Activated CD4-positive, alpha-beta T cell treated with anti-CD3 and anti-CD28 coated beads, Interleukin-2, amount 50 U/mL, for 1 hour (primary cell): ENCODE measurements at places on chromosomes 12 and 14.

DNA sequence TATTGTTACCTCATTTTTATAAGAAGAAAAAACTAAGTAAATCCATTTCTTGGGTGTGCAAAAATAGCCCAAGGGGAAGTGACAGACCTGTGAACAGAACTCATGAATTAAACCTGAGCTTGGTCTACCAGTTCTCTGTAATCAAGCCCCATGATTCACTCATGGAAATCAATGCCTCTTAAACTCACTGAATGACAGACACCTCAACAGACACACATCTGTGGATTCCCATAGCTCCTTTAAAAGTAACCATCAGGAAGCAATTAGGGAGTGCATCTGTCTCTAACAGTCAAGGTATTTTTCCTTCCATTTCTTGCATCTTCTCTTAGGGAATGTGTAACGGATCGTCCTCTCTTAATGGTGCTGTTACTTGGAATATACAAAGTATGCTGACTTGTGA lies 215.0 kb upstream of the EEA1 start:
- DNase-seq = no peak

GRCh38 chr12:124403273-124403672 lies 108.4 kb downstream of the RFLNA start:
- no peak for DNase-seq

- DNase-seq = no peak
These were observed 69.3 kb downstream of the SERPINA3 start for GRCh38 chr14:94681300-94682060.

- DNase-seq = no peak
These were observed 12.0 kb downstream of the CFAP73 start for GRCh38 chr12:113161415-113162016.

DNA sequence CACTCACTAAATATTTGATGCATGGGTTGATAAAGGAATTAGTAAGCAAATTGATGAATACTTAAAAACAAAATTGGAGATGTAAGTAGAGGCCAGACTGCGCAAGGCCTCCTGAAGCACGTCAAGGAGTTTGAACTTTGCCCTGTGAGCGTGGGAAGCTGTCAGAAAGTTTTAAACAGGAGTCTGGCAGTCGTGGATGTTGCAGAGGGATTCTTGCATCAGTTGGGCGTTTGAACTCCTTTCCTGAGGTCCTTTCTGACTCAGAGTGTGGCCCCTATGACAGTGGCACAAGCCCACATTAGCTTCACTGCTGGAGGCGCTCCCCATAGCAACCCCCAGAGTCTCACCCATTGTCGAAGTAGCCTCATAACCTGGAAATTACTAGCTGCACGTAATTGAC lies 17.9 kb upstream of the IL22 start:
- DNase-seq = no peak

DNA sequence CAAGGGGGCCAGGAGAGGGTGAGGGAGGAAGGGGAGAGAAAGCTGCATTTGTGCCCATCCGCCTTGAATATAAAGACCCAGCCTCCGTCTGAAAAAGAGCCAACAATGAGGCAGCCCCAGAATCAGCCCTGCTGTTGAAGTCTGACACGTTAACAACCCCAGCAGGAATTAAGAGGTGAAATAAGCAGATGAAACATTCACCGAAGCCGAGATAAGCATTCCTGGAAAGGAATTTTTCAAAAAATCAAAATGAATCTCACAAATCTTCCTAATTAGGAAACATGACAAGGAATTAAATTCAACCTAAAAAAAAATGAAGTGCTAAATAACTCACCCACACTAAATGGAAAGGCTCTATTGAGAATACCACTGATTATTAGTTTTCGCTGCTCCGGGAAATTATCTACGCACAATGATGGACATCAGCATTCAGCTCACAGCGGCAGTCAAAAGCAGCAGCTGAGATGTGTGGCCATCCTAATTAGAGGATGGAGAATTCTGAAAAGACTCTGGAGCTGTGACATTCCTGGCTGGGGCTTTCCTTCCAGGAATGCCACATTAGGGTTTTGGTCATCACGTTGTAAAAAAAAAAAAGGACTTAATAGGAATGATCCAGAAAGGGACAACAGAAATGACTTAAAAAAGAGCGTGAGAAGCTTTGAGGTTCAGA lies 8.2 kb upstream of the PARP11 start:
- DNase-seq = no peak

GRCh38 chr12:53659011-53659551 lies 16.8 kb downstream of the ATP5MC2 start:
- DNase-seq = no peak

GRCh38 chr12:123351349-123351748 lies 13.3 kb downstream of the SBNO1 start:
- no peak for DNase-seq

GRCh38 chr12:18343708-18344107 lies 82.4 kb downstream of the PIK3C2G start:
- no peak for DNase-seq

DNA sequence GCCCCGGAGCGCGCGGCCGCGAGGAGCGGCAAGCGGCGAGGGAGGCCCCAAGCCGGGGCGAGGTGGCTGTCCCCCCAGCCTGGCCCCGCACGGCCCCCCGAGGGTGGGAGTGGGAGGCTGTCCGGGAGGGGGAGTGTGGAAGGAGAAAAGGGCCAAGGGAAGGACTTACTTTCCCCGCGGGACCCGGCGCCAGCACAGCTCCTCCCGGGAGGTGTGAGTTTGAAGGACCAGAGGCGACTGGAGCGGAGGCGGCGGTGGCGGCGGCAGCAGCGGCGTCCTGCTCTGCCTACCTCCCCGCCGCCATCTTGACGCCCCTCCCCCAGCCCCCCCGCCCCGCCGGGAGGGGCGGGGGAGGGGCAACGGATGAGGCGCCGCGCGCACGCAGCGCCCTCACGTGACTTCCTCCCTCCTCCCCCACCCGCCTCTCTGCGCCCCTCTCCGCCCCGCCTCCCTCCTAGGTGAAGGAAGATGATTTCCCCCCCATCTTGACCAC lies at the start of gene SBNO1:
Gene SBNO1 (minus strand): TSS at position 316 of the 493 bp plus-strand sequence. CDS start 14,406 bp downstream, outside the sequence.
- DNase-seq = peak; percentile 90

GRCh38 chr12:109999983-110000505 lies 814 bp downstream of the ANKRD13A start:
- peak; percentile 16 for DNase-seq

DNA sequence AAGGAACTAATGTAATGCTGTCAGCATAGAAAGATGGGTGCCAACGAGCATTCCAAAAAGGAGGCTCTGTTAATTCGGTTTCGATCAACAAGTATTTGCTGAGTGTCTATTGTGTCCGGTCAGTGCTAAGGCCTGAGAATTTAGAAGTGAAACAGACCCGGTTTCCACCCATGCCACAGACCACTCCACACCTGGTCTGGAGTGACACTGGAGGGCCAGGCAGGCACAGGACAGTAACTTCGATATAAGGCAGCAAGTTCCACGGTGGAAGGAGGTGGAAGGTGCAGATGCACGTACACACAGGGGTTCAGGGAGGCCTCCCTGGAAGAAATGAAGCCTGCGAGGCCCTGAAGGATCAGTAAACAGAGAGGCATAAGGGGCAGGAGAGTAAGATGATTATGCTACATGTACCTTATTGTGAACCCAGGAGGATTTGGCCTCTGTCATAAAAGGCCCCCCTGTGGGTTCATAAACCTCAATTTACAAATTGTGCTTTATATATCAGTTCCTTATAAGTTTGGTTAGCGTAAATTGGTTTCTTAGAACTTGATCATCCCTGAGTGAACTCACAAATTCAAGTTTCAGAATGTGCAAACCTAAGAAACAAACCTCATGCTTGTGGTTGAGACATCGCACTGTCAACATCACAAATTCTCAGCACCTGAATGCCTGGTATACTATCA lies 25.9 kb downstream of the SSH1 start:
- DNase-seq = no peak

DNA sequence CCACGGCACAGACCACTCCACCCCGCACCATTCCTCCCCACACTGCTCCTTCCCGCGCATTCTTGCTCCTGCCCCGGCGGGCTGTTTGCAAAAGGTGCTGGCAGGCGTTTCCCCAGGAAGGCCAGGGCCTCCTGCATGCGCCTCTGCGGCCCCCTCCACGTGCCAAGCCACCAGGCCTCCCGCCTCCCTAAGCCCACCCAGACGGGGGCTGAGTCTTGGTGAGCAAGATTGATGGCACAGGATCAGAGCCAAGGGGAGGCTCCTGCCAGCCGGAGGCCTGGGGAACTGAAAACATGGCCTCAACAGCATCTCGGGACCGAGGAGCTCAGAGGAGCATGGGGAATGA lies 328.3 kb upstream of the DIO3 start:
- DNase-seq = no peak

- DNase-seq = no peak
These were observed 7.7 kb upstream of the ATXN2 start for GRCh38 chr12:111606767-111607230.

DNA sequence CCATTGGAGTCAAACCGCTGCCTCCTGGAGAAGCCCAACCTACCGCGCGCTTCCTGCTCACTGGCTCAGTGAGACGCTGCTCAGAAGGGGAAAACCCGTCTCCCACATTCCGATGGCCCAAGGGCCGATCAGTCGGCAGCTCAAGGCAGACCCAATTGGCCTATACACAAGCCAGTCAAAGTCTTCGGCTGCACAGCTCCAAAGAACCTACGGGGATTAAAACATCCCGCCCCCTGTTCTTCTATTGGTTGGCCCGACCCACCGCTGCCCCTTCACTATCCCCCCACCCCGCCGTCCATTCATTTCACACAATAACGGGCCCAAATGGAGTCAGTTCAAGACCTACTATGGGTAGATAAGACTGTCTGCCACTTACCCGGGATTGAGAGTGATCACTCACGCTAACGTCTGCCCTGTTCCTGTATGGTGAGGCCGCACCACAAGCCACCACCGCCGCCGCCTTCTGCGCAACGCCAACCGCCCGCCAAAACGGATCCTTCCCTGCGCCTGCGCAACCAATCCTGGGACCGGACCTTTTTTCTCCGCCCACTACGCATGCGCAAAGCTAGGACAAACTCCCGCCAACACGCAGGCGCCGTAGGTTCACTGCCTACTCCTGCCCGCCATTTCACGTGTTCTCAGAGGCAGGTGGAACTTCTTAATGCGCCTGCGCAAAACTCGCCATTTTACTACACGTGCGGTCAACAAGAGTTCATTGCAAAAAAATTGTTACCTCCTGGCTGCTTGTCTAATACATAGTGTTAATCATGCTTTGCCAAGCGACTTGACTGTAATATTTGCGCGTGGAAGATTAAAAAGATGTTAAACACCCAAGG lies at the start of gene CBX5:
Gene CBX5 (minus strand): TSS at position 491 of the 836 bp plus-strand sequence. CDS start 22,472 bp downstream, outside the sequence.
- DNase-seq = peak; percentile 100

- no peak for DNase-seq
These were observed 444.8 kb downstream of the ATP23 start for GRCh38 chr12:58386136-58386535.

DNA sequence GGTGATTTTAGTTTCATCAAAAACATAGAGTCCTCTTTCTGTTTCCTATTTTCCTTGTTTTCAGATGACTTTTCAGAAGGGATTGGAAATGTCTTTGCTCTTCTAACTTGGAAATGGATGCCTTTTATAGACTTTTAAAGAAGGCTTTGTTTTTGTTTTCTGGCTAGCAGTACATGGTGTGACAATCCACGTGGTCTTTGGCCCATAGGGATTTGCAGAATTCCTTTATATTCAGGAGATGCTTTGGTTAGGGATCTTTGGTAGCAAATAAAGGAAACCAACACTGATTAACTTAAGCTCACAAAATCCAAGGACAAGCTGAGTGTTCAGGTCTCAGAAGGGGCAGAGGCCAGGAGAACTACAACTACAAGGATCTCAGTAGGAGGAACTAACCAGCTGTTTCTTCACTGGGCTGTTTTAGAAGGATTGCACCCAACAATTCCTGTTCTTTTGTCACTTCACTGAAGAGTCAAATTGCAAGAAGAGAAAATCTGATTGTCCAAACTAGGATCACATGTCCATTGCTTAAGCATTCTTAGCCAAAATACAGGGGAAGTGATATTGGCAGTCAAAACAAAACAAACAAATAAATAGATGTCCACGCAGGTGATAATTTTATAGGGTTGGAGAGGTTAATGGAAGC lies 58.6 kb upstream of the MANSC4 start:
- DNase-seq = no peak

- DNase-seq = no peak
These were observed 326.1 kb downstream of the BCL11B start for GRCh38 chr14:98945611-98946570.

DNA sequence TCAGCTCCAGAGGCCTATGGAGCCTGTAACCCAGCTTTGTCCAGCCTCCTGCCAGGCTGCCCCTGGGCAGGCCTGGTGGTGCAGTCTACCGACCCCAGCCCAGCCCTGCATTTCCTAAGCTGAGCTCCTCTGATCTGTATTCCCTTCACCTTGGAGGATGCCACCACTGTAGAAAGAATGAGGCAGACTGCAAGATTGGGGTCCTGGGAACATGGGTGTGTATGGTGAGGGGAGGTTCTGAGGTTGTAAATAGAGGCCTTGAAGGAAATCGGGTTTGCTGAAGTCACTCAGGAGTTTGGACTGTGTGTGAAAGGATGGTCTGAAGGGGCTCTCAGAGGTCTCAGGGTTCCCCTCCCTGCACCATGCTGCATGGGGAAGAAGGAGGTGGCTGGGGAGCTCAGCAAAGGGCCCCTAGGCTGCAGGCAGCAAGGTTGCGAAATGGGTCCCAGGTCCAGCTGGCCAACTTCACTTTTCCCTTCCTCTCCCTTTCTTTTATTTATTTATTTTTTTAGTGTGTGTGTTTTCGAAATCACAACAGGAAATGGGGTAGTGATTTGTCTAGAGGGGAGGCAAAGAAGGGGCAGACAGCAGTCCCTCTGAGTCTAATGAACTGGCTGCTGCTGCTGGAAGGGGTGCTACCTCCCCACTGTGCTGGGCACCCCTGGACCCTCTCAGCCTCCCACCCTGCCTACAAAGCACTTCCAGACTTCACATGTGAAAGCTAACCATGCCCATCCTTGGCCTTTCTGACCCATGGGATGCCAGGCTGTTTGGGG lies 1.2 kb upstream of the LRP1-AS start:
- DNase-seq = no peak

GRCh38 chr12:81257947-81258551 lies 180.2 kb downstream of the ACSS3 start:
- no peak for DNase-seq

GRCh38 chr12:76002598-76003354 lies 28.8 kb downstream of the PHLDA1 start:
- DNase-seq = no peak

GRCh38 chr12:78579846-78580245 lies 284.7 kb upstream of the SYT1 start:
- DNase-seq = no peak

DNA sequence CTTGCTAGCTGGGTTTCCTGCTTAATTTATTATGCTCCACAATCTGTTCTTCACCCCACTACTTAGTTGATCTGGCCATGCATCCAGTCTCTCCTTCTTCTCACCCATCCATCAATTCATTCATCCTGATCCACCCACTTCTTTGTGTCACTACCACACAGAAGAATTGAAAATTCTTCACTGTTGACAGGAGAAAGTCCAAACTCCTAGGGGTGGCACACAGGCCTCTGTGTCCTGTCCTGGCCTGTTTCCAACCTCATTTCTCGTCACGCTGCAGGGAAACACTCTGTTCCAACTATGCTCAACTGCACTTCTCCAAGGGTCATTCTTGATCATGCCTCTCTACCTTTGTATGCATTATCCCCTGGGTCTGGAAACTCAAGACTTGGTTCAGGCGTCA lies 10.6 kb upstream of the KRT83 start:
- no peak for DNase-seq
